Ovary (tissue), 10 donors: ENCODE measurements at places on chromosomes 11 and 22. TPM values are rescaled to one million over a fixed set of nuclear protein-coding genes. Genes with fewer than 3 reads are reported as not detected.
A peak's percentile ranks its signal among the peaks of the same experiment; 100 is the strongest.

GRCh38 chr22:44392446-44392921 lies 79.7 kb upstream of the SHISAL1 start:
- DNase-seq, result peak; percentile 9

DNA sequence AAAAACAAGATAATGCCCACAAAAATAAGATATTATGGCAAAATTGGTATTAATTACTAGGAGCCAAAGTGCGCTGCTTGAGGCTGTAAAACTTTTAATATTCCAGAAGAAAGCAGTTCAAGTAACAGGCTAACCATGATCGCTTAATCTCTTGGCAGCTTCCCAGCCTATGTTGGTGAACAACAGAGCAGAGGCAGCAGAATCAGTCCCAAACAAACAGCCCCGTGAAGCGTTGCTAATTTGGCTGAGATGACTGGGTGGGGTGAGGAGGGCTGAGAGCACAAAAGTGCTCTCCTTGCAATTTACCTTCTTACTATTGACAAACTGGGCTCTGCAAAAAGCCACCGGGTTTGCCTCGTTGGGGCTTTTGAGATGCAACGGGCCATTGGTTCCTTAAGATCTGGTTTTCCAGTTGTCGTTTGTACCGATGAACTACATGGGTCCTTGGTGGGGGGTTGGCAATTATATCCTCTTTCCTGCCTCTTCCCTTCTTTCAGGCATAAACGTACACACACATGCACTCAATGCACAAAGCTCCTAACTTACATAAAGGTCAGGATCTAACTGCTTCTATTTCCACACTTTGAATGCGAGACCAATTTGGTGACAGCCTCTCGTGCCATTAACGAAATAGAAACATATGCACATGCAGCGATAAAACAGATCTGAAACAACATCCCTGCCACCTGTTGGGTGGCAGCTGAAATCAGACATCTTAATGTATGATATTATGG lies 407.6 kb upstream of the CADM1 start:
- no peak for DNase-seq

GRCh38 chr11:9280655-9281301 lies 15.6 kb upstream of the DENND5A start:
- no peak for DNase-seq

DNA sequence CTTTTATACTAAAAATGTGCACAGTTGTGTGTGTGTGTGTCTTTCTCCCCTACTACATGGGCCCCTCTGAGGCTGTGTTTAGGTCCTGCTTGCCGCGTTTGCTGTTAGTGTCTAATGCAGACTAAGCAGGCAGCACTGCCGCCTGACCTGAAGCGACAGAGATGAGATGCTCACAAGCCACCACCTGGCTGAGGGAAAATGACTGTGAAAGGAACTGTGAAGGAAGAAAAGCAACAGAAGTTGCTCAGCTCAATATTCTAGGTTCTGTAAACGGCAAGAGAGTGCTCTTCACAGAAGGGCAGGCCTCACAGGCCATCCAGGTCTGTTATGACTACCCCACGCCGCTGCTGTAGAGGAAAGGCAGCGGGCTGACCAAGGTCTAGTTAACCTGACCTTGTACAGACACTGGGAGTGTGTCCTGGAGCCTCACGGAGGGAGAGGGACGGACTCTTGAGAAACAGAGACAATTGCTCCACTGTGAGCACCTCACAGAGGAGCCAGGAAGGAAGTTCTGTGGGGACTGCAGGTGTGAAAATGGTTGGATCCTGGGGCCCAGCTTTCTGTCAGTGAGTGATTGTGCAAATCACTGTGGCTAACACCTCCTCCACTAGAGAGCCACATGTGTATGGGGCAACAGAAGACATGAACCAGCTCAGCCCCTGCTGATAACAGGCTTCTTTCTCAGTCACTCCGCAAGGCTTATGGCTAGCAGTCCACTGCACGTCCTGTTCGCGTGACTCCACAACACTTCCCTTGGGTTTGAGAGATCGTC lies 31.3 kb upstream of the YPEL1 start:
- no peak for DNase-seq

DNA sequence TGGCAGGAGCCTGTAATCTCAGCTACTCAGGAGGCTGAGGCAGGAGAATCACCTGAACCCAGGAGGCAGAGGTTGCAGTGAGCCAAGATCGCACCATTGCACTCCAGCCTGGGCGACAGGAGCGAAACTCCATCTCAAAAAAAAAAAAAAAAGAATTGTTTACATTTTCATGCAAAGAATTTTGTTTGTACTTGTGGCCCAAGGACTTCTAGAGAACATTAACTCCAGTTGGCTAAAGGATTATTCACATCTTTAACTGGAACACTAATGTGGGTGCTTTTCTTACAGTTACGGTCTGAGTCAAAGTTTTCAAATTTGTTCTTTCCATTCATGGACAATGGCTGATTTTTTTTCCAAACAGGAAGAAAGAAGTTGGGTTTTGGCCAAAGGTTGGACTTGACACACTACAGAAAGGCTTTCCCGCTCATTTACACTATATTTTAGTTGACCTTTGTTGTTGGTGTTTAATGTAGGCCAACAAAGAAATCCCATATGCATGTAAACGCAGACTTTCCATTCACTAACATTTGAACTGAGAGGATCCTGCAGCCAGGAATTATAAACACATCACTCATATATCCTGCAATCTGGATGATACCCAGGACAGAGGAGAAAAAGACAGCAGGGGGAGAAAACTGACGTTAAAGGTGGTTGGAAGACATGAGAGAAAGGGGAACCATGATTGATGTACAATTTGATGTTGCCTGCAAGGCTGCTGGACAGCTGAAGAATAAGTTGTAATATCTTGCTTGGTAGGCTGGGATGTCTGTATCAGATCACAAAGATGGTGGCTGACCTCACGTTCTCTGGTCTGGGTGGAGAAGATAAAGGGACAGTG lies 13.1 kb downstream of the POU2AF1 start:
- DNase-seq, result no peak

DNA sequence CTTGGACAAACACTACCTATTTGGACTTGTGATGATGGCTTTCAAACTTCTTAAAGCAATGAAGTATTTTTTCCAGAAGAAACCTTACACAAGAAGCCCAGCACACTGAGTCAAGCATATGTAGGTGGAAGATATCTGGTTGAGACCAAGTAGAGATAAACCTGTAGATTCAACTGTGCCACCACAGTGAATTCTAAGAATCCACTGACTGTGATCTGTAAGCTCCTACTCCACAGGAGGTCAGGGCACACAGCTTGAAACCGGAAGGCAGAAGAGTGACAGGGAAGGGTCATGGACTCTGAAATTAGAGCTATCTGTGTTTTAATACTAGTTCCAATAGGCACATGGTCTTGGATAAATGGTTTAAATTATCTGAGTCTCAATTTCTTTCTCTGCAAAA lies 404.5 kb downstream of the ETS1 start:
- no peak for DNase-seq

DNA sequence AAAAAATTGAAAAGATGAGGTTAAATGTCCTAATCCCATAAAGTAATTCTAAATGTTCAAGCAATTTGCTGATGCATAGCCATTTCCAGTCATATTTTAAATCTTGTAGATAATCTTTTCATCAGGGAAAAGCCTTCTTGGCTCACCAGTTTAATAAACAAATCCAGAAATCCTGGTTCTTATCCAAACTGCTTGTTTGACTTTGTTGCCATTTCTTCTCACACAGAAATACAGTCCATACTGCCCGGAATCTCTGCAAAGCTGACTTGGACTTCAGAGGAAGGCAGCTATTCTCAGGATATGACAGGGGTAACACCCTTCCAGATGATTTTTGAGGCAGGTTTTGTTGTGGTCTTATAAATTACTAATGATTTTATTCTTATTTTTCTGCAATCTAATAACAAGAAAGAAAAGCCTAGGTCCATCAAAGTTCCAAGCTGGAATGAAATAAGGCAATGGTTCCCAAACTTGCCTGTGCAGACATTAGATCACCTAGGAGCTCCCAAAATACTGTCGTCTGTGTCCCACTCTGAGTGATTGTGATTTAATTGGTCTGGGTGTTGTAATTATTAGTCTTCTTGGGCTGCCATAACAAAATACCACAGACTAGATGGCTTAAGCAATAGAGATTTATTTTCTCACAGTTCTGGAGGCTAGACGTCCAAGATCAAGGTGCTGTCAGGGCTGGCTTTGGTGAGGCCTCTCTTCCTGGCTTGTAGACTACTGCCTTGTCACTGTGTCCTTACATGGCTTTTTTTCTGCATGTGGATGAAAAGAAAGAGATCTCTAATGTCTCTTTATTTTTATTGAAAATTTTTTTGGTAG lies 55.1 kb upstream of the RCE1 start:
- DNase-seq, result no peak

GRCh38 chr11:75311858-75312288 lies 39.6 kb downstream of the ARRB1 start:
- DNase-seq, result peak; percentile 81

GRCh38 chr11:47105974-47106373 lies 70.7 kb downstream of the ARFGAP2 start:
- no peak for DNase-seq

- no peak for DNase-seq
These were observed 195.9 kb upstream of the SESN3 start for GRCh38 chr11:95426823-95427462.

DNA sequence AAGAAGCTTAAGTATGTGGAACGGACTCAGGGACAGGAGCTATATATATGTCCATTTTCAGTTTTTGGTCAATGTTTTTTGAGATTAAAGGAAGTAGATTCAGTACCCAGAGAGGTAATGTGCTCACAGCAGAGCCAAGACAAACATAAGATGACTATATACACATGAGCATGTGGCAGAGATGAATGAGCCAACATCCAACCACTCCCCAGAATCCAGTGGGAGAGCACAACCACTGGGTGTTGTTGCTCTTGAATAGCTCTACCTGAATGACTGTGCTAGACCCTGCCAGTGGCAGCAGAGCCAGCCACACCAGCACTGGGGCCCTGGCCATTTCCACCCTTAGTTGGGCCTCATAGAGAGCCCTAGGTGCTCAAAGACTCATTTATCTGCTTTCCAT lies 10.7 kb upstream of the SYTL2 start:
- DNase-seq, result no peak

DNA sequence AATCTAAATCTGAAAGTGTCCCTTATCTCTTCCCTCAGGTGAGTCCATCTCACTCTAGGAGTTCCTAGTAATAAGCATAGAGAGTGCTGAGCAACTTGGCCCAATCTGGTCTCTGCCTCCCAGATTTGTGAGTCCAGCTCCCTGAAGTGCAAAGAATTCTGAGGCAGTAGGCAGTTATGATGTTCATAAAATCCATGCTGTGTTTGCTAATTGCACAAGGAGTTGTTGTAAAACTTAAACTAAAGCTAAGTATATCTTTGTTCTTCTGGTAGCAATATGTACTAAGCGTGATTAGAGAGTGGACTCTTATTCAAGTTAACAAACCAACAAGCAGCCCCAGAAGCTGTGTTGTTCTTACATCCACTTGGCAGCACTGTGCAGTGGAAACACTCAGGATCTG lies 7.6 kb upstream of the PTH start:
- no peak for DNase-seq

ARHGAP20 gene
- polyA plus RNA-seq, result 4.4 TPM

BDNF gene
- polyA plus RNA-seq, result 1.00 TPM

CNTN5 gene
- 0.02 TPM for polyA plus RNA-seq

C11orf52 gene
- 2.4 TPM for polyA plus RNA-seq

MB gene
- 1.7 TPM for polyA plus RNA-seq

CDON gene
- 42.7 TPM for polyA plus RNA-seq

MIAT gene
- polyA plus RNA-seq, result 0.15 TPM

RIMBP3C gene
- 0.04 TPM for polyA plus RNA-seq

OR8J1 gene
- polyA plus RNA-seq, result not detected
